ENCODE measurements at places on chromosomes 3 and 15.

- DNase-seq: no peak
Measured at GRCh38 chr3:131772269-131773026, 262.4 kb downstream of the CPNE4 start.

DNA sequence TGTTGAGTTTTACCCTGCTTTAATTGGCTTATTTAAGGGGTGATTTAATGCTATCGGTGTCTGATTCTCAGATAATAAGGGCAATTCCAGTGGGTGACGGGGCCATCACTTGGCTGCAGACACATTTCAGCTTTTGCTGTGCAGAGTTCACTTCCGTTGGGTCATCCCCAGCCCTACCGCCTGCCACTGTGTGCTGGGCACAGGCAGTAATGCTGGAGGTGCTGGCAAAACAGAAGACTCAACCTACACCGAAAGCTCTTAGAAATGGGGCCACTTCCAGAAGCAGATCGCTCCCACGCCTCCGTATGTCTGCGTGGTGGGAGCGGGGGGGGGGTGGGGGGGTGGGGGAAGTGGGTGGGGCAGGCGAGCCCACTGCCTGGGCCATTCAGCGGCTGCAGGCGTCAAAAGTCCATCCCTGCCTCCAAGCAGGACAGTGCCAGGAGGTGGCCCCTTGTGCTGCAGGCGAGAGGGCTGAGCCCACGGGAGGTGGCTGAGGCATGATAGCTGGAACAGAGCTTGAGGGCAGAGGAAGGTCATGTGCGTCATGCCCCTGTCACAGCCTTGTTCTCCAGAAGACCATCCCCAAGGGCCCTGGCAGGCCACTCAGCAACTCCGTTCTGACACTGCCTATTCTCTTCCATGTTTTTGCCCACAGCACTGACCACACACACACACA, 128.3 kb downstream of the ATP10A start:
- no peak for DNase-seq

GRCh38 chr3:172313671-172314070, 134.6 kb downstream of the GHSR start:
- no peak for DNase-seq

GRCh38 chr15:40918799-40919392, 10.2 kb upstream of the DLL4 start:
- no peak for DNase-seq

DNA sequence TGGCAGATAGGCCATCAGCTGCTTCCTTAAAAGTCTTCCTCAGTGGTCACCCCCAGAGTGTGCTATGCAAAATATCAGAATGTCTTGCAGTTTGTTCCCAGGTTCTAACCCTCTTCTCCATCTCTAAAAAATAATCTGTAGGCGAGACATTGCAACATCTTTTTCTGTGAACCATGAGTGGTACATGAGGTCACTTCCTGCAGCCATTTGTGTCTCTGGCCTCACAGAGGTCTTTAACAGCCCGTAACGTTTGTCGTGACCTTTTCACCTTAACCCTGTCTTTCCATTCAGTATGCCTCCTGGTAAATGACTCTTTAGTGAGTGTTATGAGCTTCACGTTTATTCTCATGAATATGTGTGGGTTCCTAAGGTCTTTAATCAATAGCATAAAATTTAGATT, 145.4 kb downstream of the KLHL25 start:
- DNase-seq: peak; percentile 70

DNA sequence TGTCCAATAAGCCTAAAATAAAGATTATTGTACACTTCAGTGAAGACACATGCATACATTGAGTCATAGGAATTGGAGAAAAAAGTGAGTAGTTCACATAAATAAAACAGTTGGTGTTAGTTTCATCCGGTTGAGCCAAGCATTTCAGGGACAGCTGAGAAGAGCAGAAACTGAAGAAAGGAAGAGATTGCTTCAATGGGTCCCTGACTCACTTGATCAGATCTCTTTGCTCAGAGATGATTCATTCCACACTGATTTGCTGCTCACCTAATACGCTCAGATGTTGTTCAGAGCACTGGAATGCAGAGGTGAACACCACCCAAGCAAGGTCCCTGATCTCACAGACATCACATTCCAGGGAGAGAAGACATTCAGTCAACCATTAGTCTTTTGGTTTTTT, 93.7 kb downstream of the RAD18 start:
- DNase-seq: peak; percentile 91

Measured in AG08395 (cell line).